T-cell (primary cell): ENCODE measurements at places on chromosomes 5 and 9.

- no peak for DNase-seq
Measured at GRCh38 chr9:111957856-111958631, 61.4 kb downstream of the UGCG start.

GRCh38 chr5:180126716-180127681 lies 55.4 kb upstream of the RNF130 start:
- DNase-seq, result no peak

- DNase-seq, result no peak
Measured at GRCh38 chr9:81534138-81534875, 155.0 kb downstream of the TLE1 start.

GRCh38 chr9:85599540-85600105 lies 142.1 kb downstream of the AGTPBP1 start:
- no peak for DNase-seq

DNA sequence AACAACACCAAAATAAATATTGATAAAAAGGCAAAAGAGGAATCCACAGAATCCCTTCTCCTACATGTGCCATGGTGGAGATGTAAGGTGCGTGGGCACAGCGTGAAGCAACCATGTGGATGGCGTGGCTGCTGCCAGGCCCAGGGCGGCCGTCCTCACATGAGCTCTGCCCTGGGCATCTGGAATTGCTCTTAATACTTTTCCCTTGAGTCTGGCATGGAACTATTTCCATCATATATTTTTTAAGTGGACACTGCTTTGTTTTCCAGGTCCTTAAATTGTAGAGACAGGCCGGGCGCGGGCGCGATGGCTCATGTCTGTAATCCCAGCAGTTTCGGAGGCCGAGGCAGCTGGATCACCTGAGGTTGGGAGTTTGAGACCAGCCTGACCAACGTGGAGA lies 349.3 kb downstream of the IRX1 start:
- no peak for DNase-seq

GRCh38 chr9:79572032-79572607 lies 355 bp downstream of the TLE4 start:
- peak; percentile 21 for DNase-seq

- DNase-seq, result no peak
Measured at GRCh38 chr5:17014686-17015085, 78.6 kb upstream of the MYO10 start.

GRCh38 chr9:29830821-29831220 lies 2257.5 kb upstream of the C9orf72 start:
- DNase-seq, result no peak

GRCh38 chr9:106954974-106955850 lies 92.2 kb downstream of the ZNF462 start:
- no peak for DNase-seq

GRCh38 chr9:15271403-15271802 lies 35.6 kb downstream of the TTC39B start:
- DNase-seq, result peak; percentile 22

DNA sequence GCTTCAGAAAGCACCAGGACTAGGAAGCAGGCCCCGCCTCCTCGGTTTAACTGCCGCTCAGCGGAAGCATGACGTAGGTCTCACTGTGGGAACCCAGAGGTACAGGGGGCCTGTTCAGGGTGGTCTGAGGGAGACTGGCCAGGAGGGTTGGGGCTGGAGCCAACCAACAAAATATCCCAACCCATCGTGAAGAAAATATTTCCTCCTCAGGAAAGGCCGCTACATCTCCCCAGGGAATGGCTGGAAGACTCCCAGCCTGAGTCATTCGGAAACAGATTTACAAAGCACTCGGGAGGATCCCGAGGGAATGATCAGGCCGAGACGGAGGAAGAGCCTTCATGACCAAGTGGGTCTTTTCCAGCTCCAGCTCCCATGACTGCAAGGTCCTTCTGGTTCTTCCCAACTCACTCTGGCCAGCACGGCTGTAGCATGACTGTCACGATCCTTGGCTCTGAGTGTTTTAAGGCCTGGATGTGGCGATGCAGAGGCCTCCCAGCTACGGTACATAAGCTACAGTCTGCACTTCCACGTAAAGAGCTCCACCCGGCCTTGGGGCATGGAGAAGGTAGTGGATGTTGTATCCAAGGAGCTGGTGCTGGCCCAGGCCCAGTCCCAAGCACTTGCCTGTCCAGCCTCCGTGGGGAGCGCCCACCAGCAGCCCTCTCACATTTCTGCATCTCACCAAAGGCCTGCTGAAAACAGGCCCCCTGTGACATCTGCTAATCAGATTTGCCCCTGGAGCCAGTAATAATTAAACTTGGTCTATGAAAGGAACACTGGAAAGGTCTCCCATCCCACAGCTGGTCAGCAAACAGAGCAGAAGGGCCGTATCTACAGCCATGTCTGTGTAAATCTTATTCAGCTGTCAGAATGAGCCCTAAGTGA lies 100.6 kb downstream of the LHFPL2 start:
- DNase-seq, result no peak

DNA sequence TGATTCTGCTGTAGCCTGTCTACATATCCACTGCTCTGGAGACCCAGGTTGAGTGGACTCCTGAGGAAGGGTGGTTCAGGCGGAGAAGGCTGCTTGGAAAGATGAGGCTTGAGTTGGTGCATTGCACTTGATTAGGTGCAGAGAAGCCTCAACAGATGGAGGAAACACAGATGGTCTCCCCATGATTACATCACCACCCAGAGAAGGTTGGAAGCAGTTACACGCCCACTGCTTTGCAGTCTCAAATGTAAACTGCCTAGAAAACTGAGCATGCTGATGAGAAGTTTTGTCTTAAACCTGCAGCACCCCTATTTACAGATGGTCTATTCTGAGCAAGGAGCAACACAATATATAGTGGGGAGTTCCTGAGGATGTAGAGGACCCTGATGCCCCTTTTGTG lies 266.6 kb downstream of the PIK3R1 start:
- DNase-seq, result no peak

GRCh38 chr5:116495786-116496357 lies 78.8 kb downstream of the SEMA6A start:
- no peak for DNase-seq

DNA sequence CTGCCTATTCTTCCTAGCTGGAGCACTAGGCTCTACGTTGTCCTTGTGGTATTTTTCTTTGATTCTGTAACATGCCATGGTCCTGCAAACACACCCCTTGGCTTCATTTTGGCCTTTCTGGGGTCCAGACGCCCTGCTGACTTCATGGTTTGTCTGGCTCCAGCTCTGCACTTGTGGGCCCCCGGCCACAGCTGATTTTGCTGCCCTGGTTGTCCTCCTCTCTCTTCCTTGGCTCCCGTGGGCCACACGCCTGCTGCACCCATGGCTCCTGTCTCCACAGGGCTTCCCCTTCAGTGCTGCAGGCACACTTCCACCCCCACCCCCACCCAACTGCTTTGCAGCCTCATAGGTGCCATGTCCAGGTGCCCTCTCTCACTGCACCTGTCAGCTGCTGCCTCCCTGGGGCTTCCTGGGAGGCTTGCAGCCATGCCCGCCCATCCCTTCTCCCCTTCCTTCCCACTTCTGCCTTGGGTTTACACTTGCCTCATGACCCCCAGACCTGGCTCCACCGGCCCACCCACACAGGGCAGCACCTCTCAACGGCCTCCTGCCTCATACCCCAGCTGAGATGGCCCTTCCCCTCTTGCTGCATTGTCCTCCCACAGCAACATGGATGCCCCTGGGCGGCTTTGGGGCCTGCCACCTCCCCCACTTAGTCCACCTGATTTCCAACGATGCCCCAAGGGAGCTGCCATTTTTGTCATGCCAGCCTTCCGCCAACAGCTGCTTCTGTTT lies 25.6 kb downstream of the SLC6A3 start:
- no peak for DNase-seq

DNA sequence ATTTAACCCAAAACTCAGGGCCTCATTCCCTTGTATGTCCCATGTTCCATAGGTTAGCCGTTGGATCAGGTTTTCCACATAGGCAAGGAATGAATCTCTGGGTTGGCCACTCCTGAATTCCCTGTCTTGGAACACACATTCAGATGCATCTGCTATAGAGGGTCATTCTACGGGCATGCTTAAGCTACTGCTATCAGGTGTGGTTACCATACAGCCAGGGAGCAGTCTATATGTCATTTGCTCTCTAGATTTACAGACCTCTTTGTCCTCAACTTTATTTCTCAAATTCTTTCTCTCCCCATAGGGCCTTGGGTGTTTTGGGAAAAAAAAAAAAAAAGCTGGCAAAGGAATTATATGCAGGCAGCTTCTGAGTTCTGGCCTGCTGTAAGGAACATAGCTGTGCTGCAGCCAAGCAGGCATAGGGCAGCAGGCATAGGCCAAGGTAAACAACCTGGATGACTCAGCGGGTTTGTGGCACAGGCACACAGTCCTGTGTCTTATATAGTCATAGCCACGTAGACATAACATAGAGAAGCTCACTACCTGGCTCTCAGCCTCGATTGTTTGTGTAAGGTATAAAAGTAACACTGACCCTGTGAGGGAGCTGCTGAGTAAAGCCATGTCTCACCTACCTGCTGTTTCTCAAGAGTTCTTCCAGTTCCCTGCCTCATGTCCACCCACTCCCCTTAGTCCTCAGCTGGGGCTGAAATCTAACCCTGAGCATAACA lies 141.5 kb downstream of the OSTF1 start:
- no peak for DNase-seq

DNA sequence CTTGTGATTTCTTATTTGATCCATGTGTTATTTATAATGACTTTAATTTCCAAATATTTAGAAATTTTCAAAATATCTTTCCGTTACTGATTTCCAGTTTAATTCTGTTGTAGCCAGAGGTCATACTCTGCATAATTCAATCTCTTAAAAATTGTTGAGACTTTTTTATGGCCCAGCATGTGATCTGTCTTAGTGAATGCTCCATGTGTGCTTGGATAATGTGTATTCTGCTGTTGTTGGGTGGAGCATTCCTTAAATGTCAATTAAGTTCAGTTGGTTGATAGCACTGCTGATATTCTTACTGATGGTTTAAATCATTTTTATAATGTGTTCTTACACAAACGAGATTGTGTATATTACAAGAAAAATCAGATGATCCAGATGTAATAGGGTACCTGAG lies 180.8 kb downstream of the RGS3 start:
- no peak for DNase-seq

GRCh38 chr9:4574657-4575243 lies 84.5 kb downstream of the SLC1A1 start:
- no peak for DNase-seq

- no peak for DNase-seq
Measured at GRCh38 chr5:41406936-41407335, 103.5 kb downstream of the PLCXD3 start.
